ENCODE measurements at places on chromosomes 16 and 17. TPM values are rescaled to one million over a fixed set of nuclear protein-coding genes. Genes with fewer than 3 reads are reported as not detected.

NME3 gene
- 39.3 TPM for total RNA-seq

CLEC19A gene
- not detected for total RNA-seq

KRTAP16-1 gene
- not detected for total RNA-seq

AHSP gene
- total RNA-seq = not detected

CDH5 gene
- total RNA-seq = 927 TPM

ARL6IP1 gene
- 358 TPM for total RNA-seq

TAT gene
- total RNA-seq = not detected

Measured in bladder microvascular endothelial cell (primary cell).